ENCODE measurements at places on chromosomes 7 and 10.

DNA sequence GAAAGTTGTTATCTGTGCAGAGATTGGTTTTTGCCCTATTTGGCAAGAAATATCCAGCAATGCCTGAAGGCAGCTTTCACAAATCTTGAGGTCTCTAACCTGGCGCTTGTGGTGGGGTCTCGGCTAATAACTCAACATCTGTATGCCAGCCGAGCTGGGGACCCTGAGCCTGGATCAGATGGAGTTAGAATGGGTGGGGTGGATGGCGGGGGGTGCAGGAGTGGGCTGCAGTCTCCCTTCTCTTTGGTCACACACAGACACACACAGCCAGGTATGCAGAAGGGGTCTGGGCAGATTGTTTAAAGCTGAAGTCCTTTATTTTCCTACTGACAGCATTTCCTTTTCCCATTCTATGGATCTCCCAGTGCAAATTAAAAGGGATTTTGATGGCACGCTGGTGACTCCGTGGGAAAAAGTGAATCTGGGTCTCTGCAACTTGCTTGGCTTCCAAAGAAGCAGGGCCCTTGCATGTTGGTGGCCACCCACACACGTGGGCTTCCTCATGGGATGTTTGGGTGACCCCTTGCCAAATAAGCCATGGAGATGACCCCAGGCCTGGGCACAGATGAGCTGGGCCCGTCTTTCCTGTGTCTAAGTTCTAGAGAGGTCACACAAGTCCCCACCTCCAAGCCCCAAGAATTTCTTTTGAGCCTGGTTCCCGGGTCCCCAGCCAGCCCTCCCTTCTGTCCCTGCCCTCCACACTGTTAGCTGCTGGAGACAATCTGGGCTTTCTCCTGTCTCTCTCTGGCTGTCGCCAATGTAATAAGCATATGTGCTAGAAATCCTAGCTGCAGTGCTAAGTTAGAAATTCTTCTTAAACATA, 39.9 kb upstream of the EMX2 start:
- no peak for DNase-seq

GRCh38 chr7:134101716-134102115, 25.4 kb upstream of the LRGUK start:
- DNase-seq, result no peak

- DNase-seq, result no peak
Observed at GRCh38 chr7:37212556-37212955, 236.1 kb downstream of the ELMO1 start.

DNA sequence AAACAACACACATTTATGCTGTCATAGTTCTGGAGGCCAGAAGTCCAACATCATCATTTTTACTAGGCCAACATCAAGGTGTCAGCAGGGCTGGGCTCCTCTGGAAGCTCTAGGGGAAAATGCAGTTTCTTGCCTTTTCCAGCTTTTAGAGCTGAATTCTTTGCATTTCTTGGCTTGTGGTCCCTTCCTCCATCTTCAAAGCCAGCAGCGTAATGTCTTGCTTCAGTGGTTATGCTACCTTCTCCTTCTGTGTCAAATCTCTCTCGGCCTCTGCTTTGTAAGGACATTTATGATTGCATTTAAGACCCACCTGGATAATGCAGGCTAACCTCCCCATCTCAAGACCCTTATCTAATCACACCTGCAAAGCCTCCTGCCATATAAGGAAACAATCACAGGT, 66.5 kb upstream of the ANKRD1 start:
- no peak for DNase-seq

DNA sequence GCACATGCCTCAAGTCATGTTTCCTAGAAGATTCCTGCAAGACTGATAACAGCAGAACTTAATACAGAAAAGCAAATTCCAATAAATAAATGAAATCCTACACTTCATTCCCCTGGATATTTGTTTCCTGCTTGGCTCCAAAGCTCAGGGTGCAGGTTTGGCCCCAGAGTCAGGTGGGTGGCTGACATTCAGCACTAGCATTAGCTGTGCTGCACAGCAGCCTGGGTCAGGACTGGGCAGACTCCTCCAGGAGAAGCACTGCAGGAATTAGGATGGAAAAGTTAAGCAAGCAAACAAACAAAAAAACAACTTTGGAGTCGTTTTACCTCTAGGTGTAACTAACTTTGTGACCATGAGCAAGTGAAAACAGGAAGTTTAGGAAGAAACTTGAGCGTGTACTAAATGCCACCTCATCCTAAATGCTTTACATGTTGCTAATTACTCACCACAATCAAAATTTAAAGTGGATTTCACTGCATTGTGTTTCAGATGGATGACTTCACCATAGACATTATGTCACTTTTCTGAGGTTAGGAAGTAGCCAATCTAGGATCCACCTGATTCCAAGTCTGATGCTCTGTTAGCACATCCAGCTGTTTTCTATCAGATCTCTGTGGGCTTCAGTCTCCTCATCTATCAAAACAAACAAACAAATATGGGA, 239.4 kb downstream of the C7orf25 start:
- DNase-seq, result no peak

GRCh38 chr7:80127412-80128160, 7.0 kb upstream of the GNAI1 start:
- no peak for DNase-seq

DNA sequence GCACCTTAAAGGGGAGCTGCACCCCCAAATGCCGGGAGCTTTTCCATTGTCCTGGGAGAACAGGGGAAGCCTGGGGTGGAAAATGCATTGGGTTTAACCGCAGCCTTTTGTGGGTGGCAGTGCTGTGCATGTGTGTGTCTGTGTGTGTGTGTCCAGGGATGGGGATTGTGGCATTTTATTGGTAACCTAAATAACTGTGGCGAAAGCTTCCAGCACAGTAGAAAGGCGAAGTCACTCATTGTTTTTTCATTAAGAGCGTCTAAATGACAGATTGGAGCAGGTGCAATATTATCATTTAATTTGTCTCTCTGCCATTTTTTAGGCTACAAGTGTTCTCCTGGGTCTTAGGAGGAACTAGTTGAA, 55.1 kb downstream of the INSIG1 start:
- DNase-seq, result no peak

- DNase-seq, result no peak
Observed at GRCh38 chr7:142585425-142585824, 163.8 kb upstream of the PRSS1 start.

DNA sequence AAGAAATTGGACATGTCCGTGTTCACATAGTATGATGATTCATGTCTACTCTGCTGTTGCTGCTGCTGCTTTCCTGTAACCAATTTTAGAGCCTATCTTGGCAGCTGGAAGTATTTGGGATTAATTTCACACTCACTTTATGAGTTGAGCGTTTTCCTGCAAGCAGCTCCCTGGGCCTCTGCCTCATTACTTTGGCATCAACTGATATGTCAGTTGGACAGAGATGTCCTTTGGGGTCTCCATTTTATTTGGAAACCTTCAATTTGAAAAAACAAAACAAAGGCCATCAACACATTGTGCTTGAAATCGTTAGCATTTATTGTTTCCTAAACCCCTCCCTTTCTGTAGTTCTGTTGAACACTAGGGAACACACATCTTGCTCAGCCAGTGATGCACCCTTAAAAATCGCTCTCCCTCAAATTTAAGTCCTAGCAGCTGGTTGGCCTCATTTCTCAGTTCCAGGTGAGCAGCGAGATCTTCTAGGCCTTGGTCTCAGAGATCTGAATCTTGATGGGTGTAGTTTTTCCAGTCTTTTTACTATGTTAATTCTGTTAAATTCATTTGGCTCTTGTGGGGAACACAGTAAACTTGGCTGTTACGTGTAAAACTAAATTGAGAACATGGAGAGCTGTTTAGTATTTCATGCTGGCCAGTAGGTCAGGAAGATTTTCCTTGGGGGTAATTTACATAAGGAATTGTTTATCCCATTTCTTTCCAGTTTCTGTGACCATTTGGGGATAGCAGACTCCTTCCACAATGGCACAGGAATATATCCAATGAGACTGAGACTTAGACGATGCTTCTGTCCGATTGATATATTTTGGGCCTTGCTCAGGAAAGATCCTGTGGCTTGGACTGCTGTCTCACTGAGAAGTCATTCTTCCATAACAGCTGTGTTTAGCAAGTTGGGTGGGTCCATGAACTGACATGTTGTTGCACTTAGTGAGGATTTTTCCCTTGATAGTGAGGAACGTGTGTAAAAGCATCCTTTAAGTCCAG, 371.6 kb downstream of the BBS9 start:
- no peak for DNase-seq

DNA sequence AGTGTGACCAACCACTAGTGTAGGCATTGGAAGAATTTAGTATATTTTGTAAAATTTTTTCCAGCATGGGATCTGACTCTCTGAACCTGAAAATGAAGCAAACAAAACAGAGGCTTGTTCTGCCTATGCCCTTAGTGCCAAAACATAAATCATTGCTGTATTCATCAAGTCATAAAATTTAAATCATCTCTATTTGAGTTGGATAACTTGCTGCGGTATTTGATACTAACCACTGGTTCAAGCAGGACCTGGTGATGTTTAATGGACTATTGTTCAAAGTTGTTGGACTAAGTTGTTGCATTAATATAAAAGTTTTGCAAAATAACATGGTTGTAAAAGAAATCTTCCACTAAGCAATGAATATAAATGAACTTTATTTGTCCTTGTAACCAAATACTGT, 19.8 kb upstream of the RPA3 start:
- no peak for DNase-seq

GRCh38 chr7:107659666-107660065, 962 bp upstream of the SLC26A4 start:
- DNase-seq, result peak; percentile 64

DNA sequence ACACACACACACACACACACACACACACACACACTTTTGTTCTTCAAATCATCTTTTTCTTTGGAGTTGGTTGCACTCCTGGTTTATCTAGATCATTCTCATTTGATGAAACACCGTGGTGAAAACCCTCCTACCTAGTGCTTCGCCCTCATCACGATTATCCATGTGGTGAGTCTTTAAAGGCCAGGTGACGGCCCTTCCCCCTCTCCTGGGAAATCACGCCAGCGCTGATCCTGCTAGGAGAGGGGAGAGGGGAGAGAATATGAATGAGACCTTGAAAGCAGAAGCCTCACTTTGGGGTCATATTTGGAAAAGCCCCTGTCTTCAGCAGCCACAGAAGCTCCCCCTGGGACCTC, 103.9 kb upstream of the LRRC4 start:
- no peak for DNase-seq

GRCh38 chr7:138865843-138866242, 67.8 kb upstream of the ATP6V0A4 start:
- peak; percentile 30 for DNase-seq

DNA sequence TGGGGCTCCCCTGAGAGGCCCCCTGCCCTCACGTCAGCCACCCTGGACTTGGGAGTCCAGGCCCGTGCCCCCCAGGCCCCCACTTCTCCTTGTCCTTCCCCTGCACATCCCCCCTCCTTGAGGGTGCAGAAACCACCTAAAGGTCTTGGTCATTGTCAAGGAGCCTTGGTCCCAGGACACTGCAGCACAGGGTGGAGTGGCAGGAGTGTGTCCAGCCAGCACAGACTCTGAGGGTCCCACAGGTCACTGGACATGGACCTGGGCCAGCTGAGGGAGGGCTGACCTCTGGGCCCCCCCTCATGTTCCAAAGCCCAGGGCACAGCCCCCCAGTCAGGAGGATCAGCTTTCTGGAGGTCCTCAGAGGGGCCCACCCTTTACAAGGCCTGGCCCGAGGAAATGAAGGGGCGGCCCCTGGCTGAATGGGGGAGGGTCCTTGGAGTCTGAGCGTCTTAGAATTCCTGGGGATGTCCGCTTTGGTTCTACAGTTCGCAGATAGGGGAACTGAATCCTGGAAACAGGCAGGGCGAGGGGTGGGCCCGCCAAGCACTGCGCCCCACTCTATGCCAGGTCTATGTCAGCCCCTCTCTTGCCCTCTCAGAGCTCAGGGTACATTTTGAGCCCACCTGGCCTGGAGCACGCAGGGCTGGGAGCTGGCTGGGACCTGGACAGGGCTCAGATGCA, 54.0 kb downstream of the PWWP2B start:
- DNase-seq, result no peak
